Activated CD8-positive, alpha-beta T cell treated with anti-CD3 and anti-CD28 coated beads for 36 hours (primary cell): ENCODE measurements at places on chromosomes 2 and 18. TPM values are rescaled to one million over a fixed set of nuclear protein-coding genes. Genes with fewer than 3 reads are reported as not detected.
A peak's percentile ranks its signal among the peaks of the same experiment; 100 is the strongest.

DNA sequence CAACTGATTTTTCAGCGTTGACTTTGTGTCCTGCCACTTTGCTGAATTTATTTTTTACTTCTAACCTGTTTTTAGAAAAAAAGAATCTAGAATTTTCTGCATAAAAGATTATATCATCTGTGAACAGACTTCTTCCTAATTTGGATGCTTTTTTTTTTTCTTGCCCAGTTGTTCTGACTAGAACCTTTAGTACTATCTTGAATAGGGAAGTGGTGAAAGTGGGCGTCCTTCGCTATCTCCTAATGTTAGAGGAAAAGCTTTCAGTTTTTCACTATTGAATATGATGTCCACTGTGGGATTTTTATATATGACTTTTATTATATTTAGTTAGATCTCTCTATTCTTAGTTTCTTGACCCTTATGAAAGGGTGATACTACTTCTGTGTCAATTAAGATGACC is 25.7 kb upstream of the KCNJ13 start:
- DNase-seq: no peak
- H3K4me1 ChIP-seq: no peaks in the 10 kb centered on the region
- no peak overlapping the region for H3K27ac ChIP-seq
- no peaks in the 10 kb centered on the region for H3K27me3 ChIP-seq
- H3K36me3 ChIP-seq: peaks cover 61% of the 10 kb centered on the region

DNA sequence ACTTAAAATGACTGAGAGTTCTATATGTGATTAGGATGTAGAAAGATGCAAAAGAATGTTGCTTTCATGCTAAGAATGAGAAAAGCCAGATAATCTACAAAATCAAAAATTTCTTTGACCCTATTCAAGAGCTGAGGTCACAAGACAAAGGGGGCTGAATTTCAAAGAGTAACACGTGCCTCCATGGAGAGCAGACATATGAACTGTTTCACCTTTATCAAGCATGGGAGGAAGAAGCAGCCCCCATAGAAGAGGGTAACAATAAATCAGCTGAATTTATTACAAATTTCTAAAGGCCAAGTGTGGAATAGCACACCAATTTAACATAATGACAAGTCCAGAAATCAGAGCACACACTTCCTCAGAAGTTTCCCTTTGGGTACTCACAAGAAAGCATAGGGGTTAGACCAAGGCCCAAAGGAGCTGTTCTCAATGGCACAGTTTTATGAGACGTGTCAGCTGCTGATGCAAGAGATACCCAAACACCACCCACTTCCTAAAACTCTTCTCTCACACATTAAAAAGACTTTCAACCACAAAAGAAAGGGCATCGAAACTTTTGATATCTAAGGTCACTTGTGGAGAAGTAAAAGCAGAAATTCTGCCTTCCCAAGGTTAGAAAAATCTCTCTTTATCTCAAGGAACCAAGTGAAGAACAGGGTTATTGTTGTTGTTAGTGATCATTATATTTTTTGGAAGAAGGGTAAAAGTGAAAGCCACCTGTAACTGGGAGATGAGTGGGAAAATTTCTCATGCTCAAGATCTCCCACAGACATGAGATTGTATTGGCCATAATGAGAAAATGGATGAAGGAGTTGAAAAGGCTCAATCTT is 950.1 kb downstream of the TRIB2 start:
- H3K27me3 ChIP-seq: no peaks in the 10 kb centered on the region
- H3K36me3 ChIP-seq: no peaks in the 10 kb centered on the region
- no peak for DNase-seq
- H3K4me1 ChIP-seq: no peaks in the 10 kb centered on the region
- no peak overlapping the region for H3K4me3 ChIP-seq

DNA sequence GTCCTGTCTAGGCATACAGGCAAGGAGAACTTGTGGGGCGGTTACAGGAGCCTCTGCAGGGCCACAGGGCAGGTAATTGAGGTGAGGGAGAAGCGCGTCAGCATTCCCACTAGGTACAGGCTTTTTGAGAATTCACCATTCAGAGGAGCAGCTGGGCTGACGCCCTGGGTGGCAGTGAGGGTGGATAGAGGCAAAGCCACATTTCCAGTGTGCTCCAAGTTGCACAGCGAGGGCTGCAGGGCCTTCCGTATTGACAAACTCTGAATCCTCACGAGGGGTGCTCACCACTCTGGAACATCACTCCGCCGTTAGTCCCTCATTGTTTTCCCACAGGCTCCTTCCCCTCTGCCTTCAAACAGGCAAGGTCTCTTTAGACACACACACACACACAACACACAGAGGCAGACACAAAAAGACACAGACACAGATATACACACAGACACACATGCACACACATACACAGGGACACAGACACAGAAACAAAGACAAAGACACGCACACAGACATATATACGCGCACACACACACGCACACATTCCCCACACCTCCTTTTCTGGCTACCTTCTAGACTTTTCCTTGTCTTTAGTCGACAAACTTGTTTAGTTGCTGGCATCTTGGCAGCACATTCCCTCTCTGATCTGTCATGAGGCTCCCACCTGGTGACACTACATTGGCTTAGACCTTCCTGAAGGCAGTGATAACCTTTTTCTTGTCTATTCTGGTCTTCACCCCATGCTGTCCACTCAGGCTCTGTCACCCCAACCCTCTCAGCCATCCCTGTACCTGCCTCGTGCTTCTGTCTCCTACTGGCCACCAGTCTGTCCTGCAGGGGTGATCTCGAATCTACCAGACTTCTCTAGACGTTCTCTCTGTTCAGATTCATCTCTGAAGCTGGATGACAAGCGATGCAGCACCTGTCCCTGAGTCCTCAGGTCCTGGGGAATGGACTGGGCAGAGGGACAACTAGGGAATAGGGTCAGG is 136.8 kb downstream of the ALPK2 start:
- no peaks in the 10 kb centered on the region for H3K36me3 ChIP-seq
- peaks cover 24% of the 10 kb centered on the region for H3K27me3 ChIP-seq
- no peak for DNase-seq
- peaks cover 6% of the 10 kb centered on the region for H3K4me1 ChIP-seq

- peak overlapping the region; percentile 47 for H3K27ac ChIP-seq
- no peak for DNase-seq
- H3K4me1 ChIP-seq: peaks cover 47% of the 10 kb centered on the region
- H3K36me3 ChIP-seq: peaks cover 45% of the 10 kb centered on the region
- H3K4me3 ChIP-seq: no peak overlapping the region
Measured at GRCh38 chr18:69978732-69979715, 31.4 kb upstream of the CD226 start.

DNA sequence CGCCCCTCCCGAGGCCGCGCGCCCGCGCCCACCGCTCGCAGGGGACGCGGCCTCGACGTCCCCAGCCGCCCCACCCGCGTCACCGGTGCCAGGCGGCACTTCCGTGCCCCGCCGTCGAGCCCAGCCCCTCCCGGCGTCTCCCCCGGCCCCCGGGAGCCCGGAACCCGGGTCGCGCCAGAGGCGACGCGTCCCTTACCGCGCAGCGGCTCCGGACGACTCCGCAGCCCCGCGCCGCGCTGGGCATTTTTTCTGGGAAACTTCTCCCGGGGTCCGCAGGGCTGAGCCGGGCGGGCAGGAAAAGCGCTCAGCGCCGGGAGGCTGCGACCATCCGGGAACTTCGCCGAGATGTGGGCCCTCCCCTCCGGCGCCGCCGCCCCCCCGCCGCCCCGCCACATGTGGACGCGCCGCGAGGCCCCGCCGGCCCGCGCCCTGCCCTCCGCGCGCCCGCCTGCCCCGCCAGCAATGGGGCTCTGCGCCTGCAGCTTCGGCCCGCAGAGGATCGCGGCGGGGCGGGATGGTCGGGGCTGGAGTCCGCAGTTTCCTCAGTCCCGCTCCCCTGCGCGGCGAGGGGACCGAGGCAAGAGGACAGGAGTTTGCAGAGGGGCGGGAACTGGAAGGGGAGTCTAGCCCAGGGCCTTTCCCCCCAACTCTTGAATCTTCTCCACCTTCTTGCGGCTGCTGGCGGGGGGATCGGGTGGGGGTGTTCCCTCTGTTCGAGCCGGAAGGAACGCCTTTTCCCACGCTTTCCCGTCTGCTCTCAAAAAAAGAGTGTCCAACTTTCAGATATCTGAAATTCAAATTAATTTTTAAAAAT is 81.5 kb downstream of the CHRNA1 start:
- H3K36me3 ChIP-seq: peaks cover 24% of the 10 kb centered on the region
- no peaks in the 10 kb centered on the region for H3K27me3 ChIP-seq
- peak overlapping the region; percentile 88 for H3K4me3 ChIP-seq
- H3K4me1 ChIP-seq: peaks cover 62% of the 10 kb centered on the region
- H3K27ac ChIP-seq: peak overlapping the region; percentile 92
- DNase-seq: peak; percentile 57

DNA sequence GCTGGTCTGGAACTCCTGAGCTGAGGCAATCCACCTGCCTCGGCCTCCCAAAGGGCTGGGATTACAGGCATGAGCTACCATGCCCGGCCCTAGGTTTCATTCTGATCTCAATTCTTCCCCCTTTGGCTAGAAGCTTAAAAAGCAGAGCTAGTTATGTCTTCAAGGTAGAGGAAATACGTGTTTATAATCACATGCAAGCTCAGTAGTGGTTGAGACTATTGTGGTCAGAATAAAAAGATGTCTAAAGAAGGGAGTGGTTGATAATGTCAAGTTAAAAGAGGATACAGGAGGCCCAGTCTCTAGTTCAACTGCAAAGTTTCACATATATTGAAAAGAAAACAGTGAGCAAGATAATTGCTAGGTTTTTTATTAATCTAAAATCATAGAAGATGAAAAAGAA is 807.8 kb upstream of the ACVR2A start:
- DNase-seq: no peak
- no peak overlapping the region for H3K4me3 ChIP-seq
- peaks cover 2% of the 10 kb centered on the region for H3K4me1 ChIP-seq
- H3K27ac ChIP-seq: no peak overlapping the region
- H3K27me3 ChIP-seq: peaks cover 7% of the 10 kb centered on the region

GRCh38 chr2:63537306-63537705 is 51.0 kb downstream of the WDPCP start:
- no peak overlapping the region for H3K27ac ChIP-seq
- DNase-seq: no peak
- H3K4me1 ChIP-seq: no peaks in the 10 kb centered on the region
- H3K4me3 ChIP-seq: no peak overlapping the region
- H3K36me3 ChIP-seq: peaks cover 18% of the 10 kb centered on the region
- H3K27me3 ChIP-seq: no peaks in the 10 kb centered on the region

GRCh38 chr2:197804758-197805714 is 643 bp downstream of the PLCL1 start:
- no peaks in the 10 kb centered on the region for H3K36me3 ChIP-seq
- peak overlapping the region; percentile 71 for H3K27ac ChIP-seq
- H3K27me3 ChIP-seq: peaks cover 5% of the 10 kb centered on the region

GRCh38 chr18:3053081-3053480 is 40.1 kb upstream of the LPIN2 start:
- no peak for DNase-seq
- no peak overlapping the region for H3K4me3 ChIP-seq
- H3K27ac ChIP-seq: no peak overlapping the region
- H3K4me1 ChIP-seq: peaks cover 34% of the 10 kb centered on the region
- peaks cover 5% of the 10 kb centered on the region for H3K36me3 ChIP-seq

DNA sequence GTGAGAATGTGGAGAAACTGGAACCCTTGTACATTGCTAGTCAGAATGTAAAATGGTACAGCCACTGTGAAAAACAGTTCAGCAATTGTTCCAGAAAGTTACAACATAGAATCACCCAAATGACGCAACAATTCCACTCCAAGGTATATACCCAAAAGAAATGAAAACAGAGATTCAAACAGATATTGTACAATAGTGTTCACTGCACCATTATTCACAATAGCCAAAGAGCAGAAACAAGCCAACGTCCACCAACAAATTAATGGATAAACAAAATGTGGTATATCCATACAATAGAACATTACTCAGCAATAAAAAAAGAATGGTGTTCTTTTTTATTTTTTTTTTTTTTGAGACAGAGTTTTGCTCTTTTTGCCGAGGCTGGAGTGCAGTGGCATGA is 10.9 kb downstream of the CLASP1 start:
- H3K36me3 ChIP-seq: peaks cover 22% of the 10 kb centered on the region
- no peak overlapping the region for H3K27ac ChIP-seq
- peaks cover 44% of the 10 kb centered on the region for H3K4me1 ChIP-seq

KRCC1 gene
- total RNA-seq: 10.8 TPM

BCL2 gene
- total RNA-seq: 107 TPM

SLC4A5 gene
- 2.0 TPM for total RNA-seq

GPR39 gene
- total RNA-seq: not detected

GORASP2 gene
- 68.4 TPM for total RNA-seq

ATG4B gene
- total RNA-seq: 90.7 TPM
